ELR (cell line): ENCODE measurements at places on chromosomes 11 and 22.

- peak; percentile 52 for DNase-seq
Measured at GRCh38 chr11:127493330-127494022, 492.9 kb upstream of the KIRREL3 start.

DNA sequence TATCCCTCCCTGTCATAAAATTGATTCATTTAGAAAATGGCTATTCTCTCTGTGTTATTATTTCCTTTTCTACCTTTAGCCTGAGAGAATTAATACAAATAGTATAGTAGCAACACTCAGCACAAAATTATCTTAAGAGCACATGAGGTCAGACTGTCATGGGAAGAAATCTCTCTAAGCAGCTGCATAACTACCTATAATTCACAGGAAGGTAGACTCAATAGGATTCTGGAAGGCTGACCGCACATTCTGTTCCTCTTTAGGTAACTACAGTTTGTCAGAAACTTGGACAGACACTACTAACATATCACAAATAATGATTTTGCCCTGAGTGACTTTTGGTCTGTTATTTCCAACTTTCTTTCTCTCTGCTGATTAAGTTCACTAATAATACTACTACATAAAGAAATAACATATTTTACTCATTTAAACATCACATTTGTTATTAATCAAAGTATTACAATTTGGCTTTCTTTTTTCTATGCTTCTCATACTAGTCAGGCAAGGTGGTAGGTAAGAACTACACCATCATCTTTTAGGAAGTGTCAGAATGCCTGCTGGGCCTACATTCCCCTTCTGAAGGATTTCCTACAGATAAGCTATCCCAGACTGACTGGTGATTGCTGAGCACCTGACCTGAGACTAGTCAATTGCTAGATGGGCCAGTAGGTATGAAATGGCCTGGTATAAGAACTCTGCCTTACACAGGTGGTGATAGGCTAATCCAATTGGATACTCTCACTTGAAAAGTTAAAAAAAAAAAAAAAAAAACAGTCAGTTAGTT, 325.1 kb downstream of the DLG2 start:
- DNase-seq = no peak

DNA sequence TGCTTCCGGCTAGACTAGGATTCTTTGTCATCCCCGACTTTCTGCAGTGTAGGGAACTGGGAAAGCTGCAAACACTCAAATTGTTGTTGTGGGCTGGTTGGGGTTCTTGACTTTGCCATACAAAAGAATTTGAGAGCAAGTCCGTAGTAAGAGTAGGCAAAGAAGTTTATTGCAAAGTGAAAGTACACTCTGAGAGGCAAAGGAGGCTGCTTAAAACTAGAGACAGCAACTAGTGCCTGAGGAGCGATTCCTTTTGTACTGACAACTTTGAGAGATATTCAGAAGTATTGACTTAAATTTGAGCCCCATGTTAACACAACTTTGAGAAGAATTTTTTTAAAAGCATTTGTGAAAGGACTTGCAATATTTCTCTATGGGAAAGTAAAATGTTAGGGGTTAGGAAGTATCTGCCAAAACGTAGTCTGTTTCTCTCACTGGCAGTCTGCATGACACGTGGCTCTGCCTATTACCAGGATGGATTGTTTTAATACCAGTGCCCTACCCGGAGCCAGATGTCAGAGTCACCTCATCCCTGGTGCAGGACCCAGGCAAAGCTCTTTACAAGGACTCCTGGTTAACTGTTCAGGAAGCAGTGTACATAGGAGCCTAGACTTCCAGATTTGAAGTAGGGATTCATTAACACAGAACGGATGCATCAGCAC, 85.0 kb upstream of the CLPB start:
- DNase-seq = peak; percentile 37

DNA sequence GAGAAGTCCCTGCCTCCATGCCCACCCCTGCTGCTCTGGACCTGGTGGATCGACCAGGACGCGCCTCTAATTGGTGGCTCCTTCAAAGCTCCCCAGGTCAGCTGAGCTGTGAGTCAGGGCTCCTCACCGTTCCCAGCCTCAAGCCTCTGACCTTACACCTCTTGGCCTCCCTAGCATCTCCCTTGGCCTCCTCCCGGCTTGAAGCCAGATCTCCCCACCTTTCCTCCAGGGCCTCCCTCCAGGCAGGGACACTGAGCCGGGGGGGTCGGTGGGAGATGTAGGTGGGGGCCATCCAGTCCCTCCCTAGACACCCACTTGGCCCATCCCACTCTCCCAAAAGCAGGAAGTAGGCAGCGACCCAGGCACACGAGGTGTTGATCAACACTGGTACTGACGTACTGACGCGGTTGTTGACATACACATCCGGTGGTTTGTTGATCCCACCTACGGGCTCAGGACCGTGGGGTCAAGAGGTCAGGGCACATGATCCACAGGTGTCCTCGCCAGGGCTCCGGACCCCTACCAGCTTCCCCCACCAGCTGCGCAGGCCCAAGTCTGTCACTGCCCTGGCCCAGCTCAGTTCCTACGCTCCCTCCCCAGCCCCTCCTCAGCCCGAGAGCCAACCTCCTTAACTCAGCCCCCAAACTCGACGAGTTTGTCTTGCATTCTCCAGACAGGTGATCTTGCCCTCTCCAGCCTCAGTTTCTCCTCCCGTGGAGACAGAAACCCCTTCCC, 802 bp downstream of the ATG2A start:
- peak; percentile 73 for DNase-seq

DNA sequence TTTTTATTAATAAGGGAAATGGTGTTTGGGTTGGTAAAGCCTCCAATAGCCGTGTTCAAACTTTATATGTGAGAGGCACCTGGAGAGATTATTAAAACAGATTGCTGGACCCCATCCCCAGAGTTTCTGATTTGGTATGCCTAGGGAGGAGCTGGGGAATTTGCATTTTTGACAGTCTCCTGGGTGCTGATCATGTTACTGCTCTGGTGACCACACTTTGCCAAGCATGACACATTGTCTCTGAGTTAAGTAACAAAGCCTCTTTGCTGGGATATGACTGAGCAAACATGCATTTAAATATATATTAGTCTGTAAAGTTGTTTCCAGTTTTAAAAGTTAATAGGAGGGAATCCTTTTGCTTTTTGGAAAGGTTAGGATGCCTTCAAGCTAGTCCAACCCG, 140.4 kb downstream of the NAV2 start:
- DNase-seq = peak; percentile 47

GRCh38 chr11:79482800-79483199, 42.0 kb upstream of the TENM4 start:
- DNase-seq = no peak

DNA sequence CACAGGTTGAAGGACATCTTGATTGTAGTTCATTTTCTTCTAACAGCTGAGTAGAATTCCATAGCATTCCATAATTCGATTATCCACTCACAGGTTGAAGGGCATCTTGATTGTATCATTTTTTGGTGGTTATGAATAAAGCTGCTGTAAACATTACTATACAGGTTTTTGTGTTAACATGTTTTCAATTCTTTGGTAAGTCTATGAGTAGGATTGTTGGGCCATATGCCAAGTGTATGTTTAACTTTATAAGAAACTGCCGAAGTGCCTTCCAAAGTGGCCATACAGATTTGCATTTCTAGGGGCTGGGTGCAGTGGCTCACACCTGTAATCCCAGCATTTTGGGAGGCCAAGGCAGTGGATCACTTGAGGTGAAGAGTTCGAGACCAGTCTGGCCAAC, 44.6 kb downstream of the ANKRD42 start:
- DNase-seq = no peak

DNA sequence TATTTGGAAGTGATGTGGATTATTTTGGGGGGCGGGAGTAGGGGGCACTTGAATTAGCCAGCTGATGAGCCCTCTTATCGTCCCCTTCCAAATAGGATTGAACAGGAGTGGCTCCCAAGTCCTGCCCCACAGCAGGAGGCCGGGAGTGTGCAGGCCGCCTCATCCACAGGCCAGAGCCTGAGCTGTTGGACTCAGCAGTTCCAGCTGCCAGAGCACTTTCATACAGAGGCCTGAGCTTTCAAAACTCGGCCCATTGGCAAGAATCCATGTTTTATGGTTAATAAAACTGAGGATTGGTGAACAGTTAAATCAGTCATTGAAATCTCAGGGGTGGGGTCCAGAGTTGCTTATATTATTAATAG, 9.6 kb downstream of the FAM118A start:
- no peak for DNase-seq

GRCh38 chr22:43825651-43826050, 13.5 kb upstream of the EFCAB6 start:
- no peak for DNase-seq

DNA sequence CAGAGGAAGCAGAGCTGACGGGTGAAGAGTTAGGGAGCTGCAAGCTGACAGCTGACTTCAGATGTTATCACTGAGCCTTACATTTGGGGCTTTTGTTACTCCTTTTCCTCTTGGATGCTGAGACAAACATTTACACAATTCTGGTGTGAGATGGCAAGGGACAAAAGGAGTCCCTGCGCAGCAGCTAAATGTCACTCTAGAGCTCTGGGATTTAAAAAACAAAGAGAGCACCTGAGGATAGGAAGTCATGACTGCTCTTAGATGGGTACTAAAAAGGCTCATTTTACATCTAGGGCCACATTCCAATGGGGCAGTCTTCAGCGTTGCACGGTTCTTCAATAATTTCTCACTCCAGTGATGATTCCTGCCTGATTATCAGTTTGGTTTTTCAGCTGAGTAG, 204.5 kb downstream of the RAB38 start:
- DNase-seq = no peak

GRCh38 chr11:44858796-44859527, 91.7 kb downstream of the TP53I11 start:
- DNase-seq = no peak
